ENCODE measurements at places on chromosomes 4 and X.

GRCh38 chr4:71559957-71560571 is 221.2 kb downstream of the SLC4A4 start:
- DNase-seq, result no peak

DNA sequence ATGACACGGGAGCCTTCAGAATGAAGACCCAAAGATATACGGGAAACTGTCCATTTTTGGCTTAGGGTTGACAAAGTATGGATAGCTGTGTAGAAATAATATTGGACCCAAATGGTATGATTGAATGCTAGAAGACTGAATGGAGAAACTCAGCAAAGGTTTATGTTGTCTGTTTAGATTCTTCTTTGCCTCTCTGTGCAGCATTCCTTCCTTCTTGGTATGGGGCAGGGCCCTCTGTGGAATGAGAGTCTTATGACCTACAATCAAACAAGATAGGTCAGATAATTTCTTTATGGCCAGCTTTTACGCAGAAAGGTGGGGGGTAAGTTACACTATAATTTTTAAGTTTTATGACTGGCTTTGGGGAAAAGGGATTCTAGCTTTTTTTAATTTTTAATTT is 124.3 kb downstream of the PCDH10 start:
- DNase-seq, result no peak

- DNase-seq, result no peak
These were observed 114.5 kb downstream of the GATB start for GRCh38 chr4:151646322-151646721.

- no peak for DNase-seq
These were observed 141.2 kb downstream of the DHX15 start for GRCh38 chr4:24443200-24443599.

DNA sequence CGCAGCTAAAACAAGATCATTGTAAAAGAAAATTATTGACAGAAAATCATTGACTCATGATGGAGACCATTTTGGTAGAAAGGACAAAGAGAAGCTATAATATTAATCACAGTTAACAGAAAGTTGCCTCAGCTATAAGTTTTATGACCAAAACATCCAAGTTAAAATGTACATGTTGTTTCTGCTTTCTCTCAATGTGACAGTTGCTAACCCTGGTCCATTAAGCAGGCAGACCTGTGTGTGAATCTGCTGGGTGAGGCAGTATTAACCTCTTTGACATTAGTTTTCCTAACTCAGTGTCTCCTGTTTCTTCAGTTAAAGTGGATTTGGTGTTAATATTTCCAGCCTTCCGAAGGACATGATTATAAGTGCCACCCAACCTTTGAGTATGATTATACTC is 94.8 kb upstream of the DCLK2 start:
- no peak for DNase-seq

DNA sequence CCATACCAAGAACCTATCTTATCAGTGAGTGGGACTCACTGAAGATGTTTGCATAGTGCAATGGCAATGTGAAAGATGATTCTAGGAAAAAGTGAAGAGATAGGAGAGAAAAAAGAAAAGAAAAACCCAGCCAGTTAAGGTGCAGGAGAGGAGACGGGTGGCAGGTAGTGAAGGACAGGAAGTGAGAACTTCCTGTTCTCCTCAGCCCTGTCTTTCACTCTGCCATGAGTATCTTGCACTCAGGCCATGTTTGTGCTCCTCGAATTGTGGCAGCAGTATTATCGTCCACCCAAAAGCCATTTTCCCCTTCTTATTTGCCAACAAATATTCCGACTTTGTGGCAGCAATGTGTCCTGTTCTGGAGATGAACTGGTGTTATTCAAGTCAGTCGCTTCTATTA is 8.6 kb upstream of the ENPEP start:
- DNase-seq, result no peak

- DNase-seq, result no peak
These were observed 895.1 kb downstream of the PCDH18 start for GRCh38 chr4:136637071-136637777.

- no peak for DNase-seq
These were observed 310.2 kb downstream of the FAT4 start for GRCh38 chr4:125624951-125625350.

- DNase-seq, result no peak
These were observed 24.0 kb upstream of the SNCA start for GRCh38 chr4:89860971-89861370.

DNA sequence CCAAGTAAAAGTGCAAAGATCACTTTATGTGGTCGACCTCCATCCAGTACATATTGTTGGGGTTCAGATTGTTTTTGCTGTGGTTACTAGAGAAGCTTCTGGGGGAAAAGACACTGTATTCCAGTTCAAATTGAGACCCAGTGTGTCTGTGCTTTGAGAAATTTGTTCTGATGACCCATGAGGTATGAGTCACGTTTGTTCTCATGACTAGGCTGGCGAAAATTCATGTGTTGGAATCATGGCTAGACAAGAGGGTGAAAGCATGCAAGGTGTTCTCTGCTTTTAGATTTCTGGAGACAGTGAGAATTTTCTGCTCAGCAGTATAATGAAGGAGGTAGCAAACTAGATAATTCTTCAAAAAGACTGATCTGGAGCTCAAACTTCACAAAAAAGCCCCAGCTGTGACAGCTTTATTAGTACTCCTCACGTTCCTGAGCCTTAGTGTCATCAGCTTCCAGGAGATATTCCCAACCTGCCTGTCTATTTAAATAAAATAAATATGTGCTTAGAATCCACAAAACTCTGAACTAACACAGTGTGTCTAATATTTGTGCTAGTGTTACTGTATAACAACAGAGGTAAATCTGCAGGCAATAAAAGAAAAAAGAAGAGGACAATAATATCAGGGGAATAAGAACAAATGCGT is 24.4 kb upstream of the FAM47B start:
- no peak for DNase-seq

DNA sequence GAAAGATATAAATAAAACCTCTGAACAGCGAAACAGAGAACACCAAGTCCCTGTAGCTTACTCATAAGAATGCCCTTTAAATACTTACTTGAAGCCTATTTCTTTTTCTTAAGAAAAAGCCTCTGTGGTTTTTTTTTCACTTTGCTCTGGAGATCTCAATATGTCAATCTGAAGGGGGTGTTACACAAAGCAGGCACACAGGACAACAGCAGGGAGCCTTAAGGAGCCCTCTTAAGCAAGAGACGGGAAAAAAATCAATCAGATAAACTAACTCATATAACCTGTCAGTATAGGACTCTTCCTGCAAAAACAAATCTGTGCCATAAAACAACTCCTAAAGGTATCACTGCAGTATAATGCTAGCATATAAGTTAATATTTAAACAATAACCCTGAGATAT is 611.1 kb upstream of the ATOH1 start:
- no peak for DNase-seq

- no peak for DNase-seq
These were observed 69.3 kb downstream of the SH3RF1 start for GRCh38 chr4:169201222-169202144.

GRCh38 chrX:43500996-43501694 is 155.0 kb upstream of the MAOA start:
- DNase-seq, result no peak

DNA sequence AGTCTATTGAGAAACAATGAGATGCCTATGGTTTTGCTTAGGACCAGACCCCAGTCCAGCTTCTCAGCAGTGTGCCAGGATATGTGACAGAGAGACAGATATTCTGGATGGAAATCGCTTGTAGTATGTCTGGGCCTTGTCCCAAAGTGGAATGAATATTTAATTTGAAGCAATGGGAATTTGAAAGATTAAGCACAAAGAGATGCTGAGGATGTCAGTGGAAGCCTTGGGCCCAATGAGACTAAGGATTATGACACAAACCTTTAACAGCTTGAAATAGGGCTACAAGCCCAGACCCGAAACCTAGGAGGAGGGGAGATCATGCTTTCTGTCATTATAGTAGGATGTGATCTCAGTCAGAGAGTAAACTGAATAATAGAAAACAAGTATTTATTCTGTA is 459.2 kb downstream of the FAT4 start:
- DNase-seq, result no peak

DNA sequence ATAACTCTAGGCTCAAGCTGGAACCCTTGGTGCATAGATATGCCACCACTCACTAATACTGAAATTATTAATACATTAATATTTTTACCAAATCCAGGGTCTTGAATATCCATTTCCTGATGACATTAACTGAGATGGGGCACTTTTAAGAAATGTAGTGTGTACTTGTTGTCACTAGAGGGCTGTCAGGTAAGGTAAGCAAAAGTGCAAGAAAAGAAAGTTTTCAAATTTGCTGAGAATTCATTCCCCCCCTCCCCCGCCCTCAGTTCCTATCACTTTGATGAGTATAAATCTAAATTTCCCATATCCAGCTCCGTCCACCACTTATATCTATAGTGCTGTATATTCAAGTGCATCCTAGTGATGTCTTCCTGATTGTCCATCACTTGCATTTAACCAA is 20.5 kb upstream of the WDR44 start:
- no peak for DNase-seq

- no peak for DNase-seq
These were observed 109.4 kb upstream of the INTU start for GRCh38 chr4:127523369-127523768.

- DNase-seq, result no peak
These were observed 214.8 kb downstream of the SLC4A4 start for GRCh38 chr4:71553605-71554004.

Data from stimulated activated CD8-positive, alpha-beta memory T cell treated with anti-CD3 and anti-CD28 coated beads, Interleukin-15, amount 100 ng/mL, for 4 hours (primary cell).